Choroid plexus epithelial cell (primary cell): ENCODE measurements at places on chromosomes 6 and 20.
A peak's percentile ranks its signal among the peaks of the same experiment; 100 is the strongest.

DNA sequence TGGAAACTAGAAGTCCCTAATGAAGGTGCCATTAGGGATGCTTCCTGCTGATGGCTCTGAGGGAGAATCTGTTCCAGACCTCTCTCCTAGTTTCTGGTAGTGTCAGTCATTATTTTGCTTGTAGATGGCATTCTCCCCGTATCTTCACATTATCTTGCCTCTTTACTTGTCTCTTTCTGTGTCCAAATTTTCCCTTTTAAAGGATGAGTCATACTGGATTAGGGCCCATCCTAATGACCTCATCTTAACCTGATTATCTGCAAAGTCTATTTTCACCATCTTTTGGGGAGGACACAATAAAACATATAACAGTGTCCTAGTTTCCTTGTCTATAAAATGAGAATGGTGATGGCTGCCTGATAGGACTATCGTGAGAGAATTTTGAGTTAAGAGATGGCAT lies 27.3 kb downstream of the ZNF391 start:
- DNase-seq: no peak

GRCh38 chr6:30547454-30547853 lies 8.8 kb downstream of the GNL1 start:
- no peak for DNase-seq

DNA sequence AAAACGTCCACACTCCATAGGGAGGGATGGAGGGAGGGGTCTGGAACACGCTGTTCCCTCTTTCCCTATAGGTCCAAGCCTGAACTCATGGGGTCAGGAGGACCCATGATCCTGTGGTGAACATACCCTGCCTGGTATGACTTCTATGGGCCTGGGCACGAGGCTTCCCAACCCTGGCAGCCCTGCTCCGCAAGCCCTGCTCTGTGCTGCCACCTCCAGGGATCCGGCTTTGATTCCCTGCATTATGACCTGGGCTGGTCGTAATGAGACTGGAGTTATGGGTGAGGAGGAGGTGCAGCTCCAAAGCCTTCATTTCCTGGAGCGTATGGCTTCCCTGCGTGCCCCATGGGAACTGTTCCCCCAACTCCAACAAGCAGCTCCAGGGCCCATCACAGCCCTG lies 54.9 kb downstream of the CDH22 start:
- DNase-seq: no peak

DNA sequence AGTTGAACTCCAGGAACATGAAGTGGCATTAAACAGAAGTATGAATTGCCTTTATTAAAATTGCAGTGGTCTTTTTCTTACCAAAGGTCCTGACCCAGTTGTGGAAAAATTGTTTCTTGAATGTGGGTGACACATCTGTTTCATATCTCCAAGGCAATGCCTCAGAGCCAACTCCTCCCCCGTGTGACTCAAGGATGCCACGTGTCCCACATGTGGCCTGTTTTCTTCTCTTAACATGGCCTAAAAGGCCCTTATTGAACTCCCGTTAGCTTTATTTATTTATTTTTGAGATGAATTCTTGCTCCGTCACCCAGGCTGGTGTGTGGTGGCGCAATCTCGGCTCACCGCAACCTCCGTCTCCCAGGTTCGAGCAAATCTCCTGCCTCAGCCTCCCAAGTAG lies 128.4 kb upstream of the ESR1 start:
- peak; percentile 75 for DNase-seq

DNA sequence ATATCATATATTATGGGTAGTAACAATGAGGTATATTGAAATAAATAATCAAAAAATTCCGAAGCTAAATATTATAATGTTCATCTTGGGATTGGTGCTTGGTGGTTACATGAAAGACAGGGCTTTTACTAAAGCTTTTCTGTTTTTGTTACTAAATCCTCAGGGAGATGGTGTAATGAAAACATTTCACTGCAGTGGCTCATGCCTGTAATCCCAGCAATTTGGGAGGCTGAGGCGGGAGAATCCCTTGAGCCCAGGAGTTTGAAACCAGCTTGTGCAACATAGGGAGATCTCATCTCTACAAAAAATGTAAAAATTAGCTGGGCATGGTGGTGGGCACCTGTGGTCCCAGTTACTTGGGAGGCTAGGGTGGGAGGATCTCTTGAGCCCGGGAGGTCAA lies 42.9 kb downstream of the AFG1L start:
- DNase-seq: no peak

- DNase-seq: no peak
These were observed 37.8 kb downstream of the MARCKS start for GRCh38 chr6:113894712-113895674.

DNA sequence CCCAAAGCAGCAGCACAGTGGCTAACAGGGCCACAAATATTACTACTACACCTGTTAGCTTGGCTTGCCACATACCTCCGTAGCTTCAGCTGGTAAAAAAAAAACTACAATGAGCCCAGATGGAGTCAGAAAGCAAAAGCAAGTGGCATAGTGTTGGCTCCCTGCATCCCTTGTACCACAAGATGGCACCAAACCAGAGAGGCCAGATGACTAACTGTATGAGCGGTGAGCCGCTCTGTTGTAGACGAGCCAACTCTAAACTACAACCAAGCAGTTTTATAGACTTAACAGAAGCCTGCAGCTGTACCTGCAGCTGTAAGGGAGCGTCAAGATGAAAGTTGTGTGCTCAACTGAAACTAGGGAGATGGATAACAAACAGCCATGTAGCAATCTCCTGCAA lies 84.5 kb upstream of the MCHR2 start:
- peak; percentile 11 for DNase-seq

GRCh38 chr6:140434761-140435160 lies 1060.3 kb upstream of the CITED2 start:
- DNase-seq: peak; percentile 42

DNA sequence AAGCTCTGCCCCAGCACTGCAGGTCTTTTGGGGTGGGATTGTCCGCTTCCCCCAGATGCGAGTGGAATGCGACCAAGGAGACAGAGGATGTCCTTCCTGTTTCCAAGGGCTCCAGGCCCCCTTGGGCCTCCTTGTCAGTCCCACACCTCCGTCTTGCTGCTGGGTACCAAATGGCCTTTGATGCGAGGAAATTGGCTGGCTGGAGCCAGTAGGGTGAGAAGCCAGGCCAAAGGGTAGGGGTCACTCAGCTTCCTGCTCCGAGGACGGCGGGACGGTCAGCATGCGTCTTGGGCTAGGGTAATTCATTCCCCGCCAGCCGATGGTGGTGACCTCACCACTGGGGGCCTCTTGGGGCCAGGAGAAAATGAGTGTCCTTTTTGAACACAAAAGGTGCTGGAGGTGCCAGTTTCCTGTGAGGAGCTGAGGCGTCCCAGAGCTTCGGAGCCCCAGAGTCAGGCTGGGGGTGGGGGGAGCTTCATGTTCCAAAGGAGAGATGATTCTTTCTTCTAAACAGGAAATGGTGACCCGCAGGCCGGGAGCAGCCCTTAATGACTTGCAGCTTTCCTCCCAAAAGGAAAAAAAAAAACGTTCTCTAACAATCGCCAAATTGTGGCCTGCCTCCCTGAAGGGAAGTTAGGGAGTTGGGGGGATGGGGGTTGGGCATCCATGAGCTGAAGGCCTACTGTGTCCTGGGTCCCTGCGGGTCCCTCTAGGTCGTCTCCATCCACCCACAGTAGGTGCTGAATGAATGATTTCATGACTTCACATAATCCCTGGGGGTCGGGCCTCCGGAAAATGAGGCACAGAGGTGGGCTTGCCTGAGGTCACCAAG lies 6.7 kb downstream of the SNAI1 start:
- peak; percentile 78 for DNase-seq

DNA sequence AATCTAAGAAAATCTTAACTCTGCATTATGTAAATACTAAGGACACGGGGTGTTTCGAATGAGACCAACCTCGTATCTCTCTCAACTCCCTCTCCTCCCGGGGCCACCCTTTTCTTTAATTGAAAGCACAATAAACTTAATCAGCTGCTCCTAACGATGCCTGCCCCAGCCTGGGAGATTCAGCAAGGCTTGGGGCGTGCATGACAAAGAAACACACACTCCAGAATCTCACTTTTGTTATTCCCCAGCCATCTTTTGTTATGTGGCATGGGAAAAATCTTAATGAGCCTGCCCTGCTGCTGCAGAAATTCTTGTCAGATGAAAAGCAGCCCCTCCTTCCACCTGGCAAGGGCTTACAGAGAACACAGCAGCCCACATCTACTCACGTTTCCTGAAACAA lies 117.4 kb downstream of the TTLL2 start:
- DNase-seq: no peak

- DNase-seq: no peak
These were observed 626.0 kb downstream of the CDH26 start for GRCh38 chr20:60584221-60584620.

- DNase-seq: no peak
These were observed 126.1 kb downstream of the ARHGAP18 start for GRCh38 chr6:129583866-129584265.
